ENCODE measurements at places on chromosomes 4 and X. TPM values are rescaled to one million over a fixed set of nuclear protein-coding genes. Genes with fewer than 3 reads are reported as not detected.

GRCh38 chrX:43000121-43000520 lies 222.2 kb upstream of the PPP1R2C start:
- DNase-seq, result no peak

DNA sequence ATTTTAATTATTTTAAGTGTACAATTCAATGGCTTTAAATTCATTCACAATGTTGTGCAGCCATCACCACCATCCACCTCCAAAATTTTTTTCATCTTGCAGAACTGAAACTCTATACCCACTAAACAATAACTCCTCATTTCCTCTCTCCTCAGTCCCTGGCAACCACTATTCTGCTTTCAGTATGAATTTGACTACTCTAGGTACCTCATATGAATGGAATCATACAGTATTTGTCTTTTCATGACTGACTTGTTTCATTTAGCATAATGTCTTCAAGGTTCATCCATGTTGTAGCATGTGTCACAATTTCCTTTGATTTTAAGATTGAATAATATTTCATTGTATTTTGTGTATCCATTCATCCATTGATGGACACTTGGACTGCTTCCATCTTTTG lies 46.9 kb downstream of the KIF4A start:
- DNase-seq, result no peak

GRCh38 chrX:11739776-11740175 lies 18.3 kb upstream of the MSL3 start:
- DNase-seq, result no peak

Gene CYLC1
- total RNA-seq, result not detected

DNA sequence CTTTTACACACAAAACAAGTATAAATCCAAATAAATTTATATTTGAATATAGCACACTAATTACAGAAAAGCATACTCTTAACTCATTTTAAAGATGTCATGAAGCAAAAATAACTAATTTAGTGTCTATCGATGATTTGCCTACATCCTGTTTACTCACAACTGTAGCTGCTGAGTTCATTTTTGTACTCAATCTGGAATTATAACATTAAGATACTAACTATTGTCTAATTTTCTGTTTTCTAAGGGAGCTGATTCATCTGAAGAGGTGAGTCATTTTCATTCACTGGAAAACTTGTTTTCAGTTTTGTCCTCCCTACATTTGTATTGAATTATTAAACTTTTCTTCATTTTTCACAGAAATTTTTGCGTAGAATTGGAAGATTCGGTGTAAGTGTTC lies 3.7 kb downstream of the STATH start:
- no peak for DNase-seq

- no peak for DNase-seq
Observed at GRCh38 chr4:162015090-162015489, 148.7 kb downstream of the FSTL5 start.

GRCh38 chrX:53184836-53185235 lies 40.2 kb downstream of the KDM5C start:
- DNase-seq, result peak; percentile 53

Gene NAP1L2
- total RNA-seq, result not detected

Gene ZNF518B
- 8.0 TPM for total RNA-seq

DNA sequence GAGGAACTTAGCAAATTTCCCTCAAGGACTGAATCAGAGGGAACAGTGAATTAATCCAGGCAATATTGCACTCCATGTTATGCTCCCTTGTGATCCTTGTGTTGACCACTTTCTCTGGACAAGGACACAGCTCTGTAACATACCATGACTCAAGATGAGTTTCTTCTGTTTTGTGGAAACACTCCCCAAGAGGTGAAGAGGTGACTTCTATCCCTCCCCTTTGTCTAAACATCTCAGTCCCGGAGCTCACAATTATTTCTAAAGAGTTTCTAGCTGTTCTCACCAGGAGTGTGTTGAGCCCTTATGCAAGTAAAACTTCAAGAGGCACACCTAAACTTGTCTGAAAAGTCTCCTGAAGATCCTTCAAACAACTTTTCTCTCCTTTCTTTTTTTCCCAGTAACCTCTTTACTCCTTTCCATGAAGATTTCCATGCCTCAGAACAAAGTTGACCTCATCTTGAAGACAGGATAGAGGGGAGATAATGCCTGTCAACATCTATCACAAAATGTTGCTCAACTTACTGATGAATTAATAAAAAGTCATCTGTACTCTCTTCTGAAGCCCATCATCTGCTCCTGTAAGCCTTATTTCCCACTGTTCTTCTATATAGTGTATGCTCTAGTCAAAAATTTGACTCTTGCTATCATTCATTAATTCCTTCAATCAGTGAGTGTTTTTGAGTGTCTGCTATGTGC lies 429.1 kb downstream of the SPRY1 start:
- DNase-seq, result no peak

Gene GNRHR
- not detected for total RNA-seq

GRCh38 chr4:82900066-82900410 lies 497 bp upstream of the THAP9 start:
- DNase-seq, result no peak

Gene CENPVL1
- total RNA-seq, result 0.24 TPM

Gene PNPLA4
- total RNA-seq, result not detected

GRCh38 chrX:132967049-132967448 lies 8.6 kb upstream of the HS6ST2 start:
- no peak for DNase-seq

DNA sequence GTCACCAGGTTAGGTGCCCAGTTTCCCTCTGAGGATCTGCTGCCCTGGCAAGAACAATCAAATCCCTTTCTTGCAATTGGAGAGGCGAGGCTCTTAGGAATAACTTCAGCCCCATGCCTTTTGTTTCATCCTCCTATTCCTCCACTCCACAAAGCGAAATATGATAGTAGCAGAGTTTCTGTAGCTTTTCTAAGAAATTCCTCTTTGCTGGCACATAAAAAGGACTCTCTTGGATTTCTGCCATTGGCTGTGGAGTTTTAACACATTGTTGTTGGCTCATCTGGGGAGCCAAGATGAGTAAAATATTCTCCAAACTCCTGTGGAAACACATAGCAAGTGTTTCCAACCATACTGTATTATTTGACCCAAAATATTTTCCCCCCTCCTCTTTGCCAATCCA lies 11.0 kb upstream of the ADGRG2 start:
- peak; percentile 11 for DNase-seq

DNA sequence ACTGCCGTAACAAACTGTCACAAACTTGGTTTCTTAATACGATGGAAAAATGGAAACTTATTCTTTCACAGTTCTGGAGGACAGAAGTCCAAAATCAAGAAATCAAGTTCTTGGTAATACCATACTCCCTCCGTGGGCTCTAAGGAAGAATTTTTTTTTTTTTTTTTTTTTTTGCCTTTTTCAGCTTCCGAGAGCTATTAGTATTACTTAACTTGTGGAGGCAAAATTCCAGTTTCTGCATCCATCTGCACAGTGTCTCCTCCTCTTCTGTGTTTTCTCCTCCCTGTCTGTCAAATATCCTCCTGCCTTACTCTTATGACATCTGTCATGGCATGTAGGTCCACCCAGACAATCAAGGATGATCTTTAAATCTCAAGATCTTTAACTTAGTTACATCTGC lies 426.6 kb downstream of the SPRY1 start:
- DNase-seq, result no peak

DNA sequence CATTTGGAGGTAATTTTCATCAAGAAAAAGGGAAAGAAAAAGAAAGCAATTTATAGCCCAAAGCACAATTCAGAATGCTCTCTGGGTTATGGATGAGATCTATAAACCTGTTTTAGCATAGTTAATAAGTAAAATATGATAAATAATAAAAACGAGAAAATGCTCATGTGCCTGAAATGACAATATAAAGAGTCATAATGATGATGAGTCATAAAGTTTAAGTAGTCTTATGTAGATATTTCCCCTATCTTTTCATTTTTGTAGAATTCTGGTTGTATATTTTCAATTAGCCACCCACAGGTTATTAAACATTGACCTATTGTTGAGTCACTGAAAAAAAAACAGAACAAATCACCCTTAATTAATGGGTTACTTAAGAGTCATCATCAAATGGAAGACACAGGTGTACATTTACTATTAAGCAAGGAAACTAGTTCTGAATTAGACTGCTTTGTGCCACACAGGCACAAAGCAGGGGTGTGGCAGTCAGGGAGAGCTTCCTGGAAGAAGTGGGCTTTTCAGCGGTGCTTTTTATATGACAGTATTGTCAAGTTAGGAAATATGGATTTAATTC lies 29.3 kb downstream of the BEND4 start:
- DNase-seq, result no peak

DNA sequence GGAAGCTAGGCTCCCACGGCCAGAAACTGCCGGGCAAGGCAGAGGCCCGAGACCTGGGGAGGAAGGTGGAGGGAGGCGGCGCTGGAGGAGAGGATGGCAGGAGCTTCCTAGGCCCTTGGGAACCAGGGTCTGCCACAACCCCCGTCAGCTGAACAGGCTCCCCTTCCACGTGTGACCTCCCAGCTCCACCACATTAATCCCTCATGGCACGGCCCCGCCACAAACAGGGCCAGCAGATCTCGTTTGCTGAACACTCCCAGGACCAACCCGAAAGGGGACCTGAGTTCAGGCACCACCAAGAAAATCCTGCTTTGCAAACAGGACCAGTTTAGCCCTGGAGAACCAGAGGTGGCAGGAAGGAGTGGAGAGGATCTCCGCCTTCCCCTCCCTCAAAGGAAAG lies 62.7 kb downstream of the FHDC1 start:
- DNase-seq, result no peak

- DNase-seq, result no peak
Observed at GRCh38 chr4:52976523-52977230, 114.6 kb downstream of the RASL11B start.

Gene SH3BP2
- 24.9 TPM for total RNA-seq

Gene SMR3B
- total RNA-seq, result not detected

- DNase-seq, result no peak
Observed at GRCh38 chrX:93932471-93933220, 258.6 kb downstream of the FAM133A start.

Gene EFHC2
- total RNA-seq, result 0.21 TPM

Gene IL2
- total RNA-seq, result not detected

DNA sequence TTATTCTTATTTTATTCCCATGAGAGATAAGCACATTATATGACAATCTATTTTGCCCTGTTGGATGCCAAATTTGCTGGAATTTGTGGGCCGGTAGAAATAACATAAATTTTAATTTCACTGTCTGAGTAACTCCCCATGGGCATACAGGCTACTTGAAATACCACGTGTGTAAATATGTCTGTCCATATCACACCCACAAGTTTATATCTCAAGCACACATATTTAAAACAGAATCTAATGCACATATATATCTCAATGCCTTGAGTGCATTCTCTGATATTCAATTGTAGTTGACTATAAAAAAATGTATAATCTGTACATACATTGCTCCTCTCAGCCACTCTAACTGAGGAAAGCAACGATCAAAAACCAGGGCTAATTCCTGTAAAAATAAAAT lies 51.2 kb downstream of the PPARGC1A start:
- no peak for DNase-seq

Gene CRLF2
- total RNA-seq, result not detected

Gene CCSER1
- not detected for total RNA-seq

DNA sequence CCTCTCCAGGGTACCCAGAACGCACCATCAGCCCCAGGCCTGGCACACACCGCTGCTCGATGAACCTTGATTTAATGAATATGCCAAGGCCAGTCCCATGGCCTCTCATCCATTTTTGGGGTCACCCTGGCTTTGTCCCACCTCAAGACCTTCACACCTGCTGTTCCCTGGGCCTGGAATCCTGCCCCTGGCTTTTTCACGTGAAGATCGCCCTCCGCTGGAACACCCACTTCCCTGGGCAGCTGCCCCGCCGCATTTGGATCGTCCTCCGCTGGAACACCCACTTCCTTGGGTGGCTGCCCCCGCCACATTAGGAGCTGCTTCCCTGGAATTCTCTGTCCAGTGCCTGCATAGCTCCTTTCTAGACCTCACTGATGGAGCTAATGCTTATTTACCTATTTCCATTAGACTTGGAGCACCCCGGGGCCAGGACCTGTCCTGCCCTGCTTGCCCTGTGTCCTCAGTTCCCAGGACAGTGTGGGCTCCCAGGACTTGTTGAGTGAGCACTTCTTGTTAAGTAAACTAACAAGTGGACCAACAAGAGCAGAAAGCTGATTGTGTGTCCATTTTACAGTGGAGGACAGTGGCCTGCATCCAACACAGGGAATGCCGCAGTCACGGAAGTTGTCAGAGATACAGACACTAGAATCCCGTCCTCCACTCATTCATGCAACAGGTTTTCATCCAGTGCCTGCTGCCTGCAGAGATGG lies 12.5 kb downstream of the BLOC1S4 start:
- no peak for DNase-seq

- peak; percentile 83 for DNase-seq
Observed at GRCh38 chr4:71262161-71262560, 76.7 kb upstream of the SLC4A4 start.

Gene CTAG2
- not detected for total RNA-seq

Gene TRAM1L1
- 5.7 TPM for total RNA-seq

- DNase-seq, result no peak
Observed at GRCh38 chr4:101993002-101993841, 202.7 kb downstream of the BANK1 start.

DNA sequence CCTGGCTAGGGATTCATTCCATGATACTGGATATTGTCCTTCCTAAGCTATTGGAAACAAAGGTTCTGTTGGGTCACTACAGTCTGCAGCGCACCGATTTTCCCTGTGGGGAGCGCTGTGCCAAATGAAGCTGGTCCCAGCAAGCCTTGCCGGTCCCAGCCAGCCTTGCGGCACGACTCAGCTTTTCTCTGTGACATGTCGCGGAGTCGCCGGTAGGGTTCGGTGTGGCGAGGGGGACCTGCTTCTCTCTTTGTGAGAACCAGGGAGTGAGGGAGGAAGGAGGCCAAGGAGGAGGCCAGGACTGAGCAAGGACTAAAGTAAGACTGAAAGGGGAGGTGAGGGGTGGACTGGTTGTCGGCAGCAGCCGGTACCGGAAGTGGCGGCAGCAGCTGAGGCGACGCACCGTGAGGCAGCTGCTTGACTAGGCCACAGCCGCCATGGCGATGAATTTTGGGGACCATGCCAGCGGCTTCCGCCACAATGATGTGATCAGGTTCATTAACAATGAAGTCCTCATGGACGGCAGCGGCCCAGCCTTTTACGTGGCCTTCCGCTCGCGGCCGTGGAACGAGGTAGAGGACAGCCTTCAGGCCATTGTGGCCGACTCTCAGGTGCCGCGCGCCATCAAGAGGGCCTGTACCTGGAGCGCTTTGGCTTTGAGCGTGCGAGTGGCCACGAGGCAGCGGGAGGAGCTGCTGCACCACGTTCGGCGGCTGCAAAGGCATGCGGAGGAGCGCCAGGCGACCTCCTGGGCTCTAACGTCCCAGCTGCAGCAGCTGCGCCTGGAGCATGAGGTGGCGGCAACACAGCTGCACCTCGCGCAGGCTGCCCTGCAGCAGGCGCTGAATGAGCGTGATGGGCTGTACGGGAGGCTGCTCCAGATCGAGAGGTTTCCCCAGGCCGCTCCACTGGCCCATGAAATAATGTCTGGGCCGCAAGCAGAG lies at the start of gene TEX13D:
Gene TEX13D (plus strand): TSS at position 180 of the 944 bp plus-strand sequence. CDS start 258 bp downstream, at position 438.
- DNase-seq, result no peak

GRCh38 chr4:143699331-143700045 lies 987 bp downstream of the FREM3 start:
- DNase-seq, result no peak
